Foreskin fibroblast (primary cell): ENCODE measurements at places on chromosomes 11 and 22.

GRCh38 chr22:31861226-31861840 is 83.0 kb upstream of the YWHAH start:
- peak; percentile 24 for DNase-seq

GRCh38 chr11:117560780-117561530 is 233.3 kb downstream of the CEP164 start:
- no peak for DNase-seq

DNA sequence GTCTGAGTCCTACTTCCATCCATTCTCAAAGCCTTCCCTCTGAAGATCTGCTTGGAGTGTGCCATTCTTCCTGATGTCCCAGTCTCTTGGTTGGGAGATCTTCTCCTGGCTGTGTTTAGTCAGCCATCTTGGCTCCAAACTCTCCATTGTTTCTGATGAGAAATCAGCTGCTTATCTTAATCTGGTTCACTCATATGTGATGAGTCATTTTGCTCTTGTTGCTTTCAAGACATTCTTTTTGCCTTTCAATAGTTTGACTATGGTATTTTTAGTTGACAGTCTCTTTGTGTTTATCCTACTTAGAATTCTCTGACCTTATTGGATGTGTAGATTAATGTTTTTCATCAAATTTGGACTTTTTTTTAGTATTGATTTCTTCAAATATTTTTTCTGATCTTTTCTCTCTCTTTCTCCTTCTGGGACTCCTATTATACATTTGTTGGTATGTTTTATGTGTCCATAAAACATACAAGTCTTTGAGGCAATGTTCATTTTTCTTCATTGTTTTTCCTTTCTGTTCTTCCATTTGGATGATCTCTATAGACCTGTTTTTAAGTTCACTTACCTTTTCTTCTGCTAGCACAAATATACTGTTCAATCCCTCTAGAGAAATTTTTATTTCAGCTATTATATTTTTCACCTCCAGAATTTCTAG is 77.2 kb upstream of the CLPB start:
- DNase-seq, result no peak

DNA sequence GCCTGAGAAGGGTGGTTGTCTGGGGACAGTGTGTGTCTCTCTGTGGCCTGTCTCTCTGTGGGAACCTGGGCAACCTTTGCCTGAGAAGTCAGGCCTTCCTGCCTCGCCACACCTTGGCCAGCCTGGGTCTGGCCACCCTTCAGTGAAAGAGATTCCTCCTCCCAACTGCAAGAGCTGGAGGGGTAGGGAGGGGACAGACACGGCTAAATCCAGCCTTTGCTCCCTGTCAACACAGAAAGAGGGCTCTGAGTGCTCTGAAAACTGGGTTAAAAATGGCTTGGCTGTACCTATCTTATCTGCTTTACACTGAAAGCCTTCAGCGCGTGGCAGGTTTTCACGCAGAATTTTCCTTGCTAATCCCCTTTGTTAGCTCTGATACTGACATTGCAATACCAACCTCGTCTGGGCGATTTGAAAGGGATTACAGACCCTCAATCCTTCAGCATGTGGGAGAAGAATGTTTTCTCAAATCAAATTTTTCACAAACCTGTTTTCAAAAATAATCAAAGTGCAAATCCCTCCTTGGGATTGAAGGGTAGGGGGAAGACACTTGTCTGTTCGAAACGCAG is 163.7 kb downstream of the DSCAML1 start:
- no peak for DNase-seq

- no peak for DNase-seq
Observed at GRCh38 chr11:113985906-113986305, 11.0 kb downstream of the HTR3A start.

- peak; percentile 39 for DNase-seq
Observed at GRCh38 chr22:30667107-30667493, 575 bp downstream of the DUSP18 start.
